IMR-90 (cell line): ENCODE measurements at places on chromosomes 2 and 18. TPM values are rescaled to one million over a fixed set of nuclear protein-coding genes. Genes with fewer than 3 reads are reported as not detected.

DNA sequence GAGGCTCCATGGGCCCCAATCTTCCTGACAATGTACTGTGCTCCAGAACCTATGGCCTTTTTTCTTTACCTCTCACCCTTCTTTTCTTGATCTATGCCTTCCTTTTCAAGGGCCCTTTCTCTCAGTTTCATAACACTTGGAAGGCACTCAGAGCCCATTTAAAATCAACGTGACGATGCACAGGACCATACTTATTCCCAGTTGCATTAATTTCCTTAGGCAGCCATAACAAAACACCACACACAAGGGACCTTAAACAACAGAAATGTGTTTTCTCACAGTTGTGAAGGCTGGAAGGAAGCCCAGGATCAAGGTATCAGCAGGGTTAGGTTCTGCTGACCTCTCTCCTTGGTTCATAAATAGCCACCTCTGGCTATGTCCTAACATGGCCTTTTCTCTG, 414.0 kb upstream of the TNP1 start:
- DNase-seq = no peak

The PID1 gene
- polyA plus RNA-seq = 1.1 and 1.9 TPM in 2 replicates

GRCh38 chr2:184589261-184589660, 9.1 kb upstream of the ZNF804A start:
- no peak for DNase-seq

The CCDC102B gene
- polyA plus RNA-seq = 0.67 and 1.4 TPM in 2 replicates

GRCh38 chr18:31399306-31400032, 22.9 kb downstream of the DSG4 start:
- no peak for DNase-seq

DNA sequence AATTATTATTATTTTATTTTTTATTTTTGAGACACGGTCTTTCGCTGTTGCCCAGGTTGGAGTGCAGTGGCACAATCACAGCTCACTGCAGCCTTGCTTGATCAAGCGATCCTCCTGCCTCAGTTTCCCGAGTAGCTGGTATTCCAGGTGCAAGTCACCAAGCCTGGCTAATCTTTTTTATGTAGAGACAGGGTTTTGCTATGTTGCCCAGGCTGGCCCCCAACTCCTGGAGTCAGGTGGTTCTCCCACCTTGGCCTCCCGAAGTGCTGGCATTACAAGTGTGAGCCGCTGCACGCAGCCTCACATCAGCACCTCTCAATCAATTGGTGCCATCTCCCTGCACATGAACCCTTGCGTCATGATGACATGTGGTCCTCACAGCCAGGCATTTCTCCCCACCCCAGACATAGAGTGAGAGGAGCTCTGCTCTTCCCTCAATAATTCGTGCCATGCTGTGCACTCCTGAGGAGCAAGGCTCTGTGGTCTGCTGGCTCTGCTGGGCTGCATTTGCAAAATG, 5.9 kb downstream of the INPP5D start:
- DNase-seq = no peak

GRCh38 chr2:75633620-75634019, 13.0 kb upstream of the MRPL19 start:
- DNase-seq = no peak

GRCh38 chr2:33219850-33220275, 256.6 kb upstream of the RASGRP3 start:
- DNase-seq = peak; percentile 73

The CCDC74B gene
- 8.4 and 9.6 TPM in 2 replicates for polyA plus RNA-seq

DNA sequence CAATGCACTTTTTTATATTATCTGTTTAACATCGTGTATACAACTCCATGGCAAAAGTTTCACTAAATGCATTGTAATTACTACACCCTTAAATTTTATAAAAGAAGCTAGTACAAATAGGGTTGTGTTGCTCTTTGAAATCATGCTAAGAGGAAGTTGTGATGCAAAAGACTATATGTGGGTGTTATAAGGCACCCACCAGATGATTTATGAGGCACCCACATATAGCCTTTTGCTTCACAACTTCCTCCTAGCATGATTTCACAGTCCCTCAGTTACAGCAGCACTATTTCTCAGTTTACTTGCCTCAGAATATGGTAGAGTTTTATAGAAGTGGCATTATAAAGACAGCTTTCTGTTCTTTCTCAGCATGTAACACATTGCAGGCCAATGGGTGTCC, 277.3 kb upstream of the DOK6 start:
- no peak for DNase-seq

The FRZB gene
- 1.1 and 1.2 TPM in 2 replicates for polyA plus RNA-seq

GRCh38 chr2:47724221-47724981, 58.5 kb upstream of the MSH6 start:
- peak; percentile 13 for DNase-seq

GRCh38 chr2:204539019-204539385, 6.3 kb upstream of the PARD3B start:
- no peak for DNase-seq

- DNase-seq = peak; percentile 34
Measured at GRCh38 chr2:69311024-69311416, 76.0 kb downstream of the GFPT1 start.

DNA sequence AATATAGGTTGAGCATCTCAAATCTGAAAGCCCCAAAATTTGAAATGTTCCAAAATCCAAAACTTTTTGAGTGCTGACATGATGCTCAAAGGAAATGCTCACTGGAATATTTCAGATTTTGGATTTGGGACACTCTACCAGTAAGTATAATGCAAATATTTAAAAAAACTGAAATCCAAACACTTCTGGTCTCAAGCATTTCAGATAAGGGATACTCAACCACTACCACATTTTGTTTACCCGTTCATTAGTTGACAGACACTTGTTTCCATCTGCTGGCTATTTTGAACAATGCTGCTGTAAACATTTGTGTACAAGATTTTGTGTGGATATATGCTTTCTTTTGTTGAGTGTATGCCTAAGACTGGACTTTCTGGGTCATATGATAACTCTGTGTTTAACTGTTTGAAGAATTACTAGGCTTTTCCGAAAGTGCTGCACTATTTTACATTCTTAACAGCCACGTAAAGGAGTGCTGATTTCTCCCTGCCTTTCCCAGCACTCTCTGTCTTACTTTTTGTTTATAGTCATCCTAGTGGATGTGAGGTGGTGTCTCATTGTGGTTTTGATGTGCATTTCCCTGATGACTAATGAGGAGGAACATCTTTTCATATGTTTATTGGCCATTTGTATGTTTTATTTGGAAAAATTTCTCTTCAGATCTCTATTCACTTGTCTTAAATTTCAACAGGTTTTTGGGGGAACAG, 19.5 kb upstream of the DCDC2C start:
- DNase-seq = peak; percentile 61

DNA sequence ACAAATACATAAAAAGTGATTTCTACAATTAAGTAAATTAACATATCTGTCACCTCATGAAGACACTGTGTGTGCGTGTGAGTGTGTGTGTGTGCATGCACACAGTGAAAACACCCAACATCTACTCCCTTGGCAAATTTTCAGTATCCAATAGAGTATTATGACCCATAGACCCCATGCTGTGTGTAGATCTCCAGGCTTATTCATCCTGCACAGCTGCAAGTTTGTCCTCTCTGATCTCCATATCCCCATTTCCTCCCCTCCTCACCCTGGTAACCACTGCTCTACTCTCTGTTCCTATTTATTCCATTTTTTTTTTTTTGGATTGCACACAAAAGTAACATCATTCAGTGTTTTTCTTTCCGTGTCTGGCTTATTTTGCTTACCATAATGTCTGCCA, 391.0 kb downstream of the SOX11 start:
- no peak for DNase-seq

The MFSD2B gene
- 0.05 and 0.09 TPM in 2 replicates for polyA plus RNA-seq

DNA sequence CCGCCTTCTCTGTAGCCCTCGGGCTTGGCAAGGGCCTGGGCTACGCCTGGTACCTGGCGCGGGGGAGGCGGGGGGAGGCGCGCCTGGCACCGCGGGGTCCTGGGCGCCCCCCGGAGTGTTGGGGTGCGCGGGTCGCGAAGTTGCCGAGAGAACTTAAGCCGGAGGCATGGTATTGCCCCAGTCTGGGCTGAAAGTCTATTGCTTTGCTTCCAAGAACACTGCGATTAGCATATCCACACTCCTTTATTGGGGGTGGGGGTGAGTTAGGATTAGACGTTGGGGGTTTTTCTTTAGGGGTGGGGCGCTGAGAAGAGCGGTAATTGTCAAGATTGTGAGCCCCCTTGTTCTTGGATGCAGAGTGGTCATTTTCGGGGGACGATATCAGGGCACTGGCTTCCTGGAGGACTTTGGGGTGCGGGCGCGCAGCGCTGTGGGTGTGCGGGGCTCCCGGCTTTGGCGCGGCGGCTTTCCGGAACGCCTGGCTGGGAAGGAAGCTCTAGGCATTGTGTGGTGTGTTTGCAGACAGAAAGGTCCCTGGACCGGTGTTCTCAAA, 798 bp downstream of the TANC1 start:
- no peak for DNase-seq

- no peak for DNase-seq
Measured at GRCh38 chr18:57583297-57583835, 3.1 kb downstream of the FECH start.

The FOXD4L1 gene
- polyA plus RNA-seq = not detected in 2 replicates

The PARD3B gene
- 2.5 and 3.3 TPM in 2 replicates for polyA plus RNA-seq

DNA sequence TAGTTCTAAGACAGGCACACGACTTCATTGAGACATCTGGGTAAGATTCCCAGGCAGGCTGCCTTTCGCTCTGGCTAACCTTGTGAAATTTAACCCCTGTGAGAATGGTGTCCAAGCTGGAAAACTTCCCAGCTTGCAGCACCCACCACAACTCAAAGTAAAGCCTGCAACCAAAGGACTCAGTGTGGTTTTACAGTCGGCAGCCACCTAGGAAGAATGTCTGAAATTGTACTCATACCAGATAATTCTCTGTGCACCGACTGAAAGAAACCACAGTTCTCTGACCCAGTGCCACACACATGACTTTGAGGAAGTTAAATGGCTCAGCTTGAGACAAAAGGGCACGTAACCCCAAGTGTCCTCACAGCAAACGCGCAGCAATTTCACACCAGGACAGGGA, 125.7 kb downstream of the RBMS1 start:
- peak; percentile 98 for DNase-seq

The CHRNG gene
- not detected in 2 replicates for polyA plus RNA-seq

GRCh38 chr2:128536925-128537620, 218.4 kb upstream of the HS6ST1 start:
- DNase-seq = peak; percentile 99

- peak; percentile 52 for DNase-seq
Measured at GRCh38 chr18:31819106-31819924, 58.6 kb upstream of the SLC25A52 start.
